HFFc6 (cell line): ENCODE measurements at places on chromosomes 6 and 20. TPM values are rescaled to one million over a fixed set of nuclear protein-coding genes. Genes with fewer than 3 reads are reported as not detected.
A peak's percentile ranks its signal among the peaks of the same experiment; 100 is the strongest.

Gene RIMS4
- not detected in 3 replicates for total RNA-seq

Gene CHRNA4
- total RNA-seq = not detected in 3 replicates

Gene ASIP
- total RNA-seq = not detected in 3 replicates

Gene VSX1
- total RNA-seq = not detected in 3 replicates

Gene PLN
- total RNA-seq = not detected in 3 replicates

Gene ADGRB3
- 0.05 TPM in 1 of 3 replicates, not detected in the others for total RNA-seq

Gene LY6G6C
- total RNA-seq = not detected in 3 replicates

DNA sequence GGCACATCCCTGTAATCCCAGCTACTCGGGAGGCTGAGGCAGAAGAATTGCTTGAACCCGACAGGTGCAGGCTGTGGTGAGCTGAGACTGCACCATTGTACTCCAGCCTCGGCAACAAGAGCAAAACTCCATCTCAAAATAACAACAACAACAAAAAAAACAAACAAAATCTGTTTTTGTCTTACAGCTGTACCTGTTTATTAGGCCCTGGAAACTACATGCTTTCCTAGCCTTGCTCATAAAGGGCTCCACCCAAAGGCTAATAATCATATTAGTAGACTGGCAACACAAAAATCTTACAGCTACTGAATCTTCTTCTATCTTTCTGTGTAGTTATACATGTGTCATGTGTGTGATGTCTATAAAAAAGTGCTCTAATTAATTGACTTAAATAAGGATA, 503.9 kb upstream of the EYS start:
- no peaks in the 10 kb centered on the region for H3K27me3 ChIP-seq
- H3K4me1 ChIP-seq = no peaks in the 10 kb centered on the region
- no peak overlapping the region for H3K27ac ChIP-seq
- peaks cover 7% of the 10 kb centered on the region; the same call in 1 of the 2 replicates for H3K36me3 ChIP-seq
- no peak overlapping the region for H3K4me3 ChIP-seq

DNA sequence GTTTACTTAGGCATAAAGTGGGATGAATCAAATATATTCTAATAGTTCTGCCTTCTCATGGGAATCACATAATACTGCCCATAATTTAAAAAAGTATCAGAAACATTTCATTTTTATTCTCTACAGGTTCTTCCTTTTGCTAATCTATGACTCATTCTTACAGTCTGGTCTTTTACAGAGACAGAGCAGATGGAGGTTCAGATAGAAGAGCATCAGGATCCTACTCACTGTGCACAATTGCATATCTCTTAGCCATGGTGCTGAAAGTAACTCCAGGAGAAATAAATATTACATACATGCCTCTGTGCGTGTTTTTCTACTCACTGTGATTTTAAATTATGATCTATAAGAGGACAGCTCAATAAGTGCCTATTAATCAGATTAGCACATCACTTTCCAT, 16.3 kb upstream of the OR2B6 start:
- H3K36me3 ChIP-seq = no peaks in the 10 kb centered on the region; the same call in 1 of the 2 replicates
- DNase-seq = no peak
- no peaks in the 10 kb centered on the region for H3K27me3 ChIP-seq
- no peak overlapping the region for H3K4me3 ChIP-seq
- no peak overlapping the region for H3K27ac ChIP-seq
- no peaks in the 10 kb centered on the region for H3K4me1 ChIP-seq

- H3K36me3 ChIP-seq = no peaks in the 10 kb centered on the region
- H3K4me1 ChIP-seq = peaks cover 82% of the 10 kb centered on the region
- DNase-seq = no peak
- peak overlapping the region; percentile 70 for H3K27ac ChIP-seq
- H3K27me3 ChIP-seq = peaks cover 2% of the 10 kb centered on the region; the same call in 1 of the 2 replicates
- 0 out of 2 replicates have a peak overlapping the region, but pooled peaks have one; percentile 4 for H3K4me3 ChIP-seq
Observed at GRCh38 chr6:30763618-30764489, 19.5 kb upstream of the IER3 start.

DNA sequence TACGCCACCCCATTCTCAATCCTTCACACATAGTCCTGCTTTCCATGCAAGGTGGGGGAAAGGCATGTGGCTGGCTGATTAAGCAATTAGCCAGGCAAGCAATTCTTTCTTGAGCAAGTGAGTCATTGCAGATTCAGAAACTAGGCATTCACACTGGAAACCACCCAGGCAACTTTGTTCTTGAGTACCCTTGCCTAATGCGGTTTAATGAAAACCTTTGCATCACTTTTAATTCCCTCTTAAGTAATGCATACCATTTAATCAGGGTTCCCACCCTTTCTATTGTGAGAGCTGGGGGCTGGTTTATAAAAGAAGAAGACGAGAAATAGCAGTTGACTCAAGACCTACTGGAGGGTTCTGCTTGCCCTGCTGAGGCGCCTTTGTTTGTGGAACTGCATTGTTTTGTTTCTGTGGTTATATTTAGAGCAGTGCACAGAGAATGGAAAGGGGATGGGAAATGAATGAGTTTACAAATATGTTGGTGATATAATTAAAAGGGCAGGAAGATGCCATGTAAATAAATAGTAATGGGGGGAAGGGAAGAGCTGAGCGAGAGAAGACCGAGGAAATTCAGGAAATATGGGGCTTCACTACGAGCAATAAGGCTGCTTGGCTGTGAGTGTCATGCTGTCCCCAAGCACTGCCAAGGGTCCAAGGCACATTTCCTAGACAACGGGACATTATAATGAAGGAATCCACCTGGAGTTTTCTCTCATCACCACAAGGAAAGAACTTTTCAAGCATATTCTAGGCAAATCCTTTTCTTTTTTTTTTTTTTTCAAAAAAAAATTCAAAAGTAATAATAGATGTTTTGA, 48.8 kb upstream of the TSHZ2 start:
- H3K4me3 ChIP-seq = no peak overlapping the region
- H3K36me3 ChIP-seq = no peaks in the 10 kb centered on the region
- DNase-seq = peak; percentile 4
- H3K4me1 ChIP-seq = peaks cover 5% of the 10 kb centered on the region; the same call in 1 of the 2 replicates
- no peak overlapping the region for H3K27ac ChIP-seq

- H3K27me3 ChIP-seq = no peaks in the 10 kb centered on the region
- H3K4me3 ChIP-seq = peak overlapping the region; percentile 43
- no peaks in the 10 kb centered on the region for H3K36me3 ChIP-seq
- peaks cover 89% of the 10 kb centered on the region for H3K4me1 ChIP-seq
Observed at GRCh38 chr6:105594821-105595220, 191.9 kb upstream of the PREP start.

- H3K27ac ChIP-seq = peak overlapping the region; percentile 27
- DNase-seq = no peak
- H3K4me1 ChIP-seq = peaks cover 70% of the 10 kb centered on the region
- no peak overlapping the region; the same call in 1 of the 2 replicates for H3K4me3 ChIP-seq
Observed at GRCh38 chr20:41432746-41433145, 66.1 kb upstream of the EMILIN3 start.

DNA sequence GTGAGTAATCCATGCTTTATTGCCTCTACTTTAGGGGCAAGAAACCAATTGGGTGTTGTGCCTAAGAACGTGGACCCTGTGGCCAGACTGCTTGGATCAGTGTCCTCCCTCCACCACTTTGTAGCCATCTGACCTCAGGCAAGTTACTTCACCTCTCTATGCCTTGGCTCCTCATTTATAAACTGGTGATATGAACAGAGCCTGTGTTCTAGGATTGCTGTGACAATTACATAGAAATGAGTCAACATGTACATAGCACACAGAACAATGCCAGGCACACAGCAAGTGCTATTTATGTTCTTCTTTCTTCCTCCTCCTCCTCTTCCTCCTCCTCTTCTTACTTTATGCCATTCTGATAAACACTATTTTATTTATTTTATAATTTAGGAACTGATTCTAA, 339.4 kb downstream of the CD83 start:
- H3K27me3 ChIP-seq = peaks cover 10% of the 10 kb centered on the region
- no peaks in the 10 kb centered on the region for H3K36me3 ChIP-seq
- H3K4me1 ChIP-seq = peaks cover 27% of the 10 kb centered on the region

GRCh38 chr6:20564269-20564668, 30.0 kb downstream of the CDKAL1 start:
- H3K27me3 ChIP-seq = no peaks in the 10 kb centered on the region; the same call in 1 of the 2 replicates
- peaks cover 20% of the 10 kb centered on the region for H3K4me1 ChIP-seq
- no peak overlapping the region for H3K27ac ChIP-seq
- peaks cover 5% of the 10 kb centered on the region for H3K36me3 ChIP-seq

- H3K27ac ChIP-seq = peak overlapping the region; percentile 91
- H3K4me3 ChIP-seq = peak overlapping the region; percentile 45
- H3K4me1 ChIP-seq = peaks cover 44% of the 10 kb centered on the region
Observed at GRCh38 chr20:4135385-4136077, 120.2 kb upstream of the RNF24 start.

DNA sequence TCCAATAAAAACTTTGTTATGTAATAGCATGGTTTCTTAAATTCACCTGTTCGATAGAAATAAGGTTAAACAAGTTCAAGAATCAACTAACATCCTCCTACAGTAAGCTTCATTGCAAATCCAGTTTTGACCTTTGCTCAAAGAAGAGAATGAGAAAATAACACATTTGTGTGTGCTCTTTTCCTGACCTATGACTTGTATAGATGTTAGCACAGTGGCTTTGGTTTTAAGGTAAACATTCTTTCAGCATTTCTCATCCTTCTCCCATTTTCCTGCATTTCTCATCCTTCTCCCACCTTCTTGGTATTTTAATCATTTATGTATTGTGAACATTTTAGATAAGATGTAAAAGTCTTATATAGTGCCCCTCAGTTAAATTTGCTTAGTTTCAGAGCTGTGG, 73.9 kb downstream of the PLCB1 start:
- no peak for DNase-seq
- no peak overlapping the region for H3K27ac ChIP-seq
- H3K36me3 ChIP-seq = 0 out of 2 replicates have a peak, but pooled peaks cover 6% of the 10 kb centered on the region
- no peak overlapping the region for H3K4me3 ChIP-seq
- H3K4me1 ChIP-seq = peaks cover 48% of the 10 kb centered on the region
- no peaks in the 10 kb centered on the region; the same call in 1 of the 2 replicates for H3K27me3 ChIP-seq

DNA sequence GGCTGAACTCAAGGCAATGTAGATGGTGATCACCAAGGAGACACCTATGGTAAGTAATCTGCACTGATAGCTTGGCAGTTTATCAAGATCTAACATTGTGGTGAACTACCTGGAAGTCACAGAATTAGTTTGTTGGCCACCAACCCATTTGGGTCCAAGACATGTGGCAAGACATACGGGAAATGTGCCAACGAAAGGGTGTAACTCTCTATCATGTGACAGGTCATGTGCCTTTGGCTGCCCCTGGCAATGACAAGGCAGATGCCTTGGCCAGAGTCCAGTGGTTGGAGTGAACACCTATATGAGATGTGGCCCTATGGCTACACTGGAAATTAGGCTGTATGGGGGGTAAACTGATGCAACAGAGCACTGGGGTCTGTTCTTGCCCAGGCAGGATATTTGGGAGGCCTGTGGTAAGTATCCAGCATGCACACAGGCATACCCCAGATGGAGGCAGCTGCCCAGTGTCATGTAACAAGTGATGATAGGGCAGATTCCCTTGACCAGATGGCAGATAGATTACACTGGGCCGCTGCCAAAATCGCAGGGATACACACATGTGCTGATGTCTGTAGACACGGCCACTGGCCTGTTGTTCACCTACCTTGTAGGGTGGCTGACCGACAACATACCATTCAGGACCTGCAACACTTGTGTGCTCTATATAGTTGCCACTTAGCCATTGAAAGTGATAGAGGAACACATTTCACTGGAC, 35.5 kb upstream of the HSF2 start:
- no peak overlapping the region for H3K4me3 ChIP-seq
- DNase-seq = no peak
- no peaks in the 10 kb centered on the region for H3K4me1 ChIP-seq
- H3K36me3 ChIP-seq = no peaks in the 10 kb centered on the region
- no peaks in the 10 kb centered on the region for H3K27me3 ChIP-seq
- no peak overlapping the region for H3K27ac ChIP-seq

GRCh38 chr6:11021003-11021402, 23.1 kb downstream of the ELOVL2 start:
- no peak for DNase-seq
- no peaks in the 10 kb centered on the region for H3K36me3 ChIP-seq
- H3K4me1 ChIP-seq = no peaks in the 10 kb centered on the region
- no peak overlapping the region for H3K27ac ChIP-seq
- H3K4me3 ChIP-seq = no peak overlapping the region
- H3K27me3 ChIP-seq = peaks cover 15% of the 10 kb centered on the region

- H3K4me1 ChIP-seq = peaks cover 42% of the 10 kb centered on the region
- peaks cover 16% of the 10 kb centered on the region for H3K36me3 ChIP-seq
- H3K27ac ChIP-seq = no peak overlapping the region
- no peak for DNase-seq
Observed at GRCh38 chr20:45859916-45860315, 2.5 kb downstream of the ZSWIM3 start.

GRCh38 chr6:48959251-48960060, 503.6 kb downstream of the MMUT start:
- no peak overlapping the region for H3K27ac ChIP-seq
- no peaks in the 10 kb centered on the region for H3K27me3 ChIP-seq
- DNase-seq = no peak
- H3K4me3 ChIP-seq = no peak overlapping the region
- peaks cover 11% of the 10 kb centered on the region; the same call in 1 of the 2 replicates for H3K4me1 ChIP-seq

- peaks cover 3% of the 10 kb centered on the region for H3K27me3 ChIP-seq
- no peaks in the 10 kb centered on the region for H3K36me3 ChIP-seq
- H3K4me3 ChIP-seq = no peak overlapping the region
- peaks cover 31% of the 10 kb centered on the region for H3K4me1 ChIP-seq
Observed at GRCh38 chr6:30879684-30880427, 4.5 kb upstream of the DDR1 start.

DNA sequence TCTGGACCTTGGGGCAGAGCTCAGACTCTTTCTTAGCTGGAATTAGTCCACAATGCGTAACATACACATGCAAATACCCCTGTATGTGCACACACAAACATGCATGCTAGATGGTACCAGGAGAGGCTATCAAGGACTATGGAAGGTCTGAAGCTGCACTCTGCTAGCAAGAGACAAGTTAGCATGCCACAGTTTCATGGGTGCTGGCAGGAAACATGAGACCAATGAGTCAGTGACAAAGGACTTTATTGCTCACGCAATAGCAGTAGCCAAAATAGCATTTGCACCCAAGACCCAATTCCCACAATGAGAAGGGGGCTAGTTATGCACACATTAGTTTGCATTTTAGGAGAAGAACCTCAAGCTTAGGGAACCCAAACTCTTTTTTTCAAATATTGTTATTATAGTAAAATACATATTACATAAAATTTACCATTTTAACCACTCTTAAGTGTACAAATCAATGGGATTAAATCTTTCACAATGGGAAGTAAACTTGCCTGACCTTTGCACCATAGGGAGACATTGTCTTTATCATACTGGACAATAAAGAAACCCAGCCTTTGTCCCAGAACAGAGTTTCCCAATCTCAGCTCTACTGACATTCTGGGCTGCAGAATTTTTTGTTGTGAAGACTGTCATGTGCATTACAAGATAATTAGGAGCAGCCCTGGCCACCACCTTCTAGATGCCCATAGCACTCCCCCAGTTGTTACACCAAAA, 69.1 kb downstream of the NRSN1 start:
- H3K27ac ChIP-seq = no peak overlapping the region
- H3K36me3 ChIP-seq = no peaks in the 10 kb centered on the region
- H3K4me1 ChIP-seq = no peaks in the 10 kb centered on the region
- no peak for DNase-seq
